ENCODE measurements at places on chromosomes 7 and 10. TPM values are rescaled to one million over a fixed set of nuclear protein-coding genes. Genes with fewer than 3 reads are reported as not detected.

The CROT gene
- total RNA-seq = 14.8 TPM

The CALY gene
- total RNA-seq = 0.96 TPM

The MRC1 gene
- total RNA-seq = 0.07 TPM

The ASZ1 gene
- total RNA-seq = not detected

The BRAF gene
- total RNA-seq = 59.6 TPM

DNA sequence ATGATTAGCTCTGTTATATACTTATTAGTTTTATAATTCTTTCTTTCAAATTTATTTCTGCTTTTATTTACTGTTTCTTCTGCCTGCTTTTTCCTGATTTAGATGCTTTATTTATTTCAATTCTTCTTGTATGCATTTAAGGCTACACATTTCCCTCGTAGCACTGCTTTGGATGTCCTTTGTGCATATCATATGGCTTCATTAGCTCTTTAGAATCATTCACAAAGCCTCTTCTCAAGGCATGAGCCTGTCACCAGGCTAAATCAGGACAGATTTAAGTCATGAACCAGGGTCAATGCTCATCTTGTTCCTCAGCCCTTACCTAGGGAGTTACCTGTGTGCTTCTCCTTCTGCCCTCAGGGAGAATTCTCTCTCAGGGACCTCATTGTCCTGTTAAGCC, 56.3 kb downstream of the BAMBI start:
- peaks cover 2% of the 10 kb centered on the region for H3K36me3 ChIP-seq
- DNase-seq = no peak
- H3K4me3 ChIP-seq = no peak overlapping the region
- peaks cover 2% of the 10 kb centered on the region for H3K4me1 ChIP-seq
- H3K27me3 ChIP-seq = peaks cover 20% of the 10 kb centered on the region

DNA sequence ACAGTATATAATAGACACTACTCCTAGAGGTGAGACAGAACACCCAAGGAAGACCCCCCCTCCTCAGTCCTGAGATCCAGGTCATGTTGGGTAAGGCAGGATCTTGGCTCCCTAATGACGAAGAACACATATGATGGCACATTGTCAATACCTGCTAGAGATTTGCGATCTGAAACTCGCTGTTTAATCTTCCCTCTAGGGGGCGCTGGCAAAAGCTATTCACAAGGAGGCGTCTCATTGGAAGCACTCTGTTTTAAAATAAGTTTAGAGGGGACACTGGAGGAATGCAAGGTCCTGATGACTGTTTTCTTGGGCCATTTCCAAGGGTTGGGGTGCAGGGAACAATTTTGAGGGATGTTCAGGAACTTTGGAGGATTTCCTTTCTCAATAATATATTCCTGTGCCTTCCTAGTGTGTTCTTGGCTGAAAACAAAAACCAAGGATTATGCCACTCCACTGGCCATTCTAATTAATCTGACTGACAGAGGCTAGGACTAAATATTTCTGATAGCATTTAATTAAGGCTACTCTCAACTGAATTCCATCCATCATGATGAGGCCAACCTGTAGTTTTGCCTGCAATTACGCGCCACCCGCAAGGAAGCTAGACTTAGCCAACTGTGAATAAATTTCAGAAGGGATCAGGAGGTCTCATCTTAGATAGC, 1013.8 kb upstream of the MBL2 start:
- no peaks in the 10 kb centered on the region for H3K27me3 ChIP-seq
- no peak overlapping the region for H3K4me3 ChIP-seq
- no peaks in the 10 kb centered on the region for H3K36me3 ChIP-seq
- H3K4me1 ChIP-seq = no peaks in the 10 kb centered on the region

GRCh38 chr10:88651101-88651551, 13.1 kb upstream of the LIPF start:
- no peak overlapping the region for H3K4me3 ChIP-seq
- H3K27ac ChIP-seq = no peak overlapping the region
- peaks cover 27% of the 10 kb centered on the region for H3K27me3 ChIP-seq
- no peaks in the 10 kb centered on the region for H3K36me3 ChIP-seq

DNA sequence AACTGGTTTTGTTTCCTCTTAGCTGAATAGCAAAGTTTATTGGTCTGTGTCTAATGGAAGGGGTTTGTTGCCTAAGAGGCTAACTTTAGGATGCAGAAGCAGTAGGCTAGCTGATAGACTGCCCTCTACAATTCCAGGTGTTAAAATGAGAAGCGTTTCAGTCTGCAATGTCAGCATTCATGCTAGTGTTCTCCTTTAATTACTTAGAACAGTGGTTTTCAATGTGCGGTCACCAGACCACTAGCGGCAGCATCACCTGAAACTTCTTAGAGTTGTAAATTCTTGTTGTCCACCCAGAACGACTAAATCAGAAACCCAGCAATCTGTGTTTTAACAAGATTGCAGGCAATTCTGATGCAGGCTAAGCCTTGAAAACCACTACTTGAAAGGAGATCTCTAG, 392.9 kb downstream of the IPMK start:
- no peaks in the 10 kb centered on the region for H3K27me3 ChIP-seq
- H3K27ac ChIP-seq = no peak overlapping the region
- no peak overlapping the region for H3K4me3 ChIP-seq
- H3K36me3 ChIP-seq = no peaks in the 10 kb centered on the region

- H3K27ac ChIP-seq = no peak overlapping the region
- H3K4me1 ChIP-seq = no peaks in the 10 kb centered on the region
- no peak for DNase-seq
- no peaks in the 10 kb centered on the region for H3K36me3 ChIP-seq
- H3K27me3 ChIP-seq = no peaks in the 10 kb centered on the region
Observed at GRCh38 chr7:32170838-32171237, 100.6 kb upstream of the PDE1C start.

DNA sequence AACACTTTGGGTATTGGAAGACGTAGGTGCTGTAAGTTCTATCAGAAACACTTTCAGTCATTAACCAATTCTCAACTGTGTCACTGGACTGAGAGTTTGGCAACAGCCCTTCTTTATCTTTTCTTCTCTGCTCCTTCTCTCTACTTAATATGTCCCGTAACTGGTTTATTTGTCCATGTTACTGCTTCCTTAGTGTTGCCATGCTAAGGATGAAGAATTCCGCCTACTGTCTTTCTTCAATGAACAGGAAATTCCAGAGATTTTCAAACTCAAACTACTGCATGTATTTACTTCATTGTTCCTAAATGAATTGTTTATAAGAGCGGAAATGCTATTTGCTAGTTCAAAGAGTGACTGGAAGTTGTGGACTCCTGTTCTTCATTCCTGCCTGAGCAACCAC, 143.7 kb downstream of the TAX1BP1 start:
- no peak overlapping the region for H3K4me3 ChIP-seq
- H3K27ac ChIP-seq = no peak overlapping the region
- peaks cover 4% of the 10 kb centered on the region for H3K36me3 ChIP-seq
- no peaks in the 10 kb centered on the region for H3K27me3 ChIP-seq

DNA sequence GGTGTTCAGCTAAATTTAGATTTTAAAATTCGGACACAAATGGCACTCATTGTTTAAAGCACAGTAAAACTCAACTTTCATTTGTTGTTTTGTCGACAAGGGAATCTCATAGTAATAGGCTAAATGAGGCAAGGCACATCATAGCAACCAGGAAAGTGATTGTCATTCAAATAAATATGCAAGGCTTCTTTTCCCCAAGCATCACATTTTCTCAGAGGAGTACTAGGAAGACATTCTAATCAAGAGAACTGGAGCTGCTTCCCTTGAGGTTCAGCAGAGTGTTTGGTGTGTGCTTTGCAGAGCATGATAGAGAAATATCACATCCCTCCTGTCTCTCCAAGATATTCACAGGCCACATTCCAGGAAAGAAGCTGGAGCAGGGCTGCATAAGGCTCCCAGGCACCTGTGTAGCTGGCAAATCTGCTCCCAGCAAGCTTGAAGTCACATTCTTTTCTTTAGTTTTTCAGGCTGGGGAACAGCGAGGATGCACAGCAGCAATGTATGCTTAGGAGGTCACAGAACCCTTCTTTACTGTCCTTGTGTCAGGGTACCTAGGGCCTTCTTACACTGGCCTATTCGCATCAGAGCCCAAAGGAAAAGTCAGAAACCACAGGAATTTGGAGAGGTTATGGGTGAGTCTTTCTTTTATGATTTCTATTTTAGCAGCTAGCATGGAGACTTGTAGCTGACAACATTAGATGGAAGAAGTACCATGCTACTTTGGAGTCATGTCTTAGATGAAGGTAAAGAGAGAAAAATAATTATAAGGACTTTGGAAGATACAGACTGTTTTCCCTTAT, 95.9 kb upstream of the HDAC9 start:
- peaks cover 19% of the 10 kb centered on the region for H3K27me3 ChIP-seq
- no peak overlapping the region for H3K4me3 ChIP-seq
- H3K27ac ChIP-seq = no peak overlapping the region
